ENCODE measurements at places on chromosomes 16 and 17.

DNA sequence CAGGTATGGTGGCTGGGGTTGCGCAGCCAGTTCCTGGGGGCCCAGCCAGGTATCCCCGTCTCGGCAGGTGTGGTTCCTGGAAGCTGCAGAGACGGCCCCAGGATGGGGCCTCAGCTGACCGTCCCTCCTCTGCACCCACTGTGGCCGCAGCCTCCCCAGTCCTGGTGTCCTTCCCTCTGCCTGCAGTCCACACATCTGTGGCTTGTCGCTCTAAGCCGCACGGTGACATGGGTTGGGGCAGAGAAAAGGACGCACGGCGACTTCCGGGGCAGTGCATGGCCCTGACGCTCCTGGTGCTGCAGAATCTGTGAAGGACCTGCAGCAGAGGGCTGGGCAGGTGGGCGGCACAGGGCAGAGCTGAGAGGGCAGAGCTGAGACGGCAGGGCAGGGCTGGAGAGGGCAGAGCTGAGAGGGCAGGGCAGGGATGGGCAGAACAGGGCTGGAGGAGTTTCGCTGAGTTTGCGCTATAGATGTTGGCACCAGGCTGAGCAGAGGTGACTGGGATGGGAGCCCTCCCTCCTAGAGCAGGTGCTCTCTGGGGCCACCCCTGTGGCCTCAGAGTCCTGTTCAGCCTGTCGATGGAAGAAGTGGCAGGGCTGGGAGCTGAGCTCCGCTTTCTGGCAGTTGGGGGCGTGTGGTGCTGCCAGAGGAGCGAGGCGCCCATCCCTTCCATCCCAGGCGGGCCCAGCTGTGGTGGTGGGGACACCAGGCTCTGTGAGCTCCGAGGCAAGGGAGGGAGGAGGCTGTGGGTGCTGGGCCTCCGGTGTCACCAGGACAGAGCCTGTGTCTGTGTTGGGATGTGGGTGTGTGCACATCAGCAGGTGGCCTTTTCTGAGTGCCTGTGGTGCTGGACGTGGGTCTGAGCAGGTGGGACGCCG, 23.0 kb downstream of the TSC2 start:
- no peak for DNase-seq

DNA sequence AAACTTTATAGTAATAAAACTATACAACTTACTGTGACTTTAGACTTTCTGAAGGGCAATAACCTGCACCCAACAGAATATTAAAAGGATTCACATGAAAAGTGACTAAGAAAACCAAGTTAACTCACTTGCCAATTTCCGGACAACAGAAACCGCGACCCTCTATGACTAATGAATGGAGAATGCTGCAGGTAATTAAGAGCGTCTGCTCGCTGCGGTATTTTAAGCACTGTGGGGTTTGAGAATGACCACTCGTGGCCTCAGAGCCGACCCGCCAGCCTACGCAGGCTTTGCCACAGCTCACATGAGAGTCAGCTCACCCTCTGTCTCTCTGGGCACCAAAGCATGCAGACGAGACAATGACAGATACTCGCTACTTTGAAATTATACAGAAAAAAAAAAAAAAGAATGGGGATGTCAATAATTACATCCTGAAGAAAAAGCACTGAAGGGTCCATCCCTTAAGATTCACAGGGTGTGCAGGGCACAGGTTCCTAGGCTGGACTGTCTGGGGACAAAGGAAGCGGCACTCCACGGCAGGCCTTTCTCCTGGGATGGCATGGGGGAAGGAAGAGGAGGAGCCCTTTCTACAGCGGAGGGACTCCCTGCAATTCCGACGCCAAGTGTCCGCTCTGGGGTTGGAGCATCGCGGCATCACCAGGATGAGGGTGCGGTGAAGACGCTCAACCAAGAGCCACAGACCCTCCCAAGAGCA, 35.0 kb downstream of the ZCCHC14 start:
- DNase-seq = no peak

GRCh38 chr17:73091770-73092522, 542 bp downstream of the SLC39A11 start:
- DNase-seq = no peak

DNA sequence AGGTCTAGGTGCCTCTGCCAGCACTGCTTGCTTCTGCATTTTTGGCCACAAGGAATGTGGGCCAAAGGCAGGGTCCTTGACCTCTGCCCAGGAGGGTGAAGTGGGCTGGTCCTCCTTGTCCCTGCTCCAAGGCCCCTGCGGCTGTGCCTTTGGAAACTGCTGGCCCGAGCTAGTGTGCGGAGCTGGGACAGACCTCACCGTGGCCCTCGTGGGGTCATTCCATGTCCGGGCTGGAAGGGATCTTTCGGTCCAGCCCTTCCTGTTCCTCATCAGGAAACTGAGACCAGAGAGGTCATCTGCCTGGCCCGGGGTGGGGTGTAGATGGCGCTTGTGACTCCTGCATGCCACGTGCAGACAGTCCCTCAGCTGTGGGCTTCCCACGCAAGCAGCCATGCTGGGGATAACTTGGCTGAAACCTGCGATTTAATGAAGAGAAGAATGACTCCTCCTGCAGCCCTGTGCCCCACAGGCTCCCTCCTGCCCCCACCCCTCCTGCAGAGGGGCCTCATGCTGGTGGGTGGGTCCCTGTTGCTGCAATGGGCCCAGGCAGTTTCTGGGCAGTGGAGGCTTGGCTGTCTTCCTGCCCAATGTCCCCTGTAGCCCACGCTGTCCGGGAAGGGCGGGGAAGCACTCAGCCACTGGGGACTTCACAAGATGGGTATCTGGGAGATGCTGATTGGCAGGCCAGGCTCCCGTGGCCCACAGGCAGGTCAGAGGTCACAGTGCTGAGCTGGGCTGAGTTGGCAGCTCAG, 245.2 kb downstream of the SEC14L1 start:
- DNase-seq = no peak

- peak; percentile 94 for DNase-seq
These were observed at the start of gene GPS2 for GRCh38 chr17:7314719-7315569. Gene GPS2 (minus strand): TSS chr17:7315360. CDS start chr17:7315052, 308 bp downstream.

- no peak for DNase-seq
These were observed 2.8 kb downstream of the FN3K start for GRCh38 chr17:82737967-82738877.

DNA sequence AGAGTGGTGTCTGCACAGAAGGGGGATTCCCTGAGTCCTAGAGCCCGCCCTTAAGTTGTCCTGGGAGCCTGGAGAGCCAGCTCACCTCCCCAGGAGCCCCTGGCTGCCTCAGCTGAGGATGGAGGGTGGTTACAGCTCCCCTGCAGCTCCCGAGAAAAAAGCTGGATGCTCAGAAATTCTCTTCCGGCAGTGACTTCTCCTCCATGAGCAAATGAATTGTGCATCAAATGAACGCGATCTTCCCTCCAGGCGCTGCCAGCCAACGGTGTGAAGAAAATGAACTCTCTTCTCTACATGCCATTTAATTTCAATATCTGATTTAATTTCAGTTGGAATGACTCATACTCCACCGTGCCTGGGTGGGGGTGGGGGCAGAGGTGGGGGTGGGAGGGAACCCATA, 14.3 kb upstream of the C16orf74 start:
- no peak for DNase-seq

DNA sequence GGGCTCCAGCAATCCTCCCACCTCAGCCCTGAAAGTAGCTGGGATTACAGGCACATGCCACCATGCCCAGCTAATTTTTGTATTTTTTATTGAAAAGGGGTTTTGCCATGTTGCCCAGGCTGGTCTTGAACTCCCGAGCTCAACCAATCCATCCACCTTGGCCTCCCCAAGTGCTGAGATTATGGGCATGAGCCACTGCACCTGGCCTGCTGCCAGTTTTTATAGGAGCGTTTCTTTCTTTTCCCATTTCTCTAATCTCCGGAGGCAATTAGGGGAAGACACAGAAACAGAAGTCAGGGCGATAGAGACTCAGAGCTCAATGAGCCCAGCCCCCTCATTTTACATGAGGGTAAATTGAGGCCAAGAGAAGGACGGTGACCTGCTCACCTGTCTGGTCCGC, 10.4 kb downstream of the MGAT5B start:
- DNase-seq = no peak

GRCh38 chr17:227078-227945, 45.9 kb upstream of the DOC2B start:
- no peak for DNase-seq

- DNase-seq = no peak
These were observed 50.9 kb downstream of the ZFPM1 start for GRCh38 chr16:88503771-88504488.

GRCh38 chr16:75121949-75122568, 5.5 kb upstream of the LDHD start:
- DNase-seq = no peak

- DNase-seq = peak; percentile 72
These were observed 70.9 kb downstream of the GNAO1 start for GRCh38 chr16:56262148-56262547.

GRCh38 chr17:16283705-16284104, 66.7 kb downstream of the PIGL start:
- DNase-seq = no peak

Data from CD4-positive, alpha-beta T cell treated with Interleukin-12 subunit alpha and Interleukin-12 subunit beta, for 1 hour (primary cell).